ENCODE measurements at places on chromosomes 4 and X.
A peak's percentile ranks its signal among the peaks of the same experiment; 100 is the strongest.

DNA sequence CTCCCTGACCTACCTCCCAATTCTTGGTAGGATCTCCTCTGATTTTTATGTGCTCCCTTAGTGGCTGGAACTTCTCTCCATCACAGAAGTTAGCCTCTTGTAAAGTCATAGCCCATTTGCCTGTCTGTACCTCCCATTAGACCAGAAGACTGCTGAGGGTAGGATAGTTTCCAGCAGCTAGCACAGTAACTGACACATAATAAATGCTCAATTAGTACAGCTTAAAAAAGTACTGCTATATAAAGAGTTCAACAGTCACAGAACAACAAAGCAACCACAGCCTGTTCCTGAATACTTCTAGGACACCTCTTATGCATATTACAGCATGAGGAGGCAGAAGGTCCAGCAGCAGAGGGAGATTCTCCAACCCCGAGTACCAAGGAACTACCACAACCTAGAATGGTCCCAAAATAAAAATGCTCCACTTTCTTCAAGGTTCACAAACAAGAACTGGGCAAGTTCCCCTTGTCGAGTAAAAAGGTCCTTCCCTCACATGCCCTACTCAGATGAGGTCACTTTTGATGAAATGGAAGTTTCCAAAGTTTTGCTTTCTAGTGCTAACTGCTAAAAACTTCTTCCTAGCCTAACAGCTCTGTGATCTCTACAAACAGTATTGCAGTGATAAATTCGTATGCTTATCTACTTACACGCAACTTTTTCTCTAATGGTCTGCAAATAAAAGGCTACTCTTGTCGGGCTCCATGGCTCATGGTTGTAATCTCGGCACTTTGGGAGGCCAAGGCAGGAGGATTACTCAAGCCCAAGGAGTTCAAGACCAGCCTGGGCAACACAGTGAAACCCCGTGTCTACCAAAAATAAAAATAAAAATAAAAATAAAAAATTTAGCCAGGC, 12.8 kb downstream of the MECP2 start:
- DNase-seq = no peak

DNA sequence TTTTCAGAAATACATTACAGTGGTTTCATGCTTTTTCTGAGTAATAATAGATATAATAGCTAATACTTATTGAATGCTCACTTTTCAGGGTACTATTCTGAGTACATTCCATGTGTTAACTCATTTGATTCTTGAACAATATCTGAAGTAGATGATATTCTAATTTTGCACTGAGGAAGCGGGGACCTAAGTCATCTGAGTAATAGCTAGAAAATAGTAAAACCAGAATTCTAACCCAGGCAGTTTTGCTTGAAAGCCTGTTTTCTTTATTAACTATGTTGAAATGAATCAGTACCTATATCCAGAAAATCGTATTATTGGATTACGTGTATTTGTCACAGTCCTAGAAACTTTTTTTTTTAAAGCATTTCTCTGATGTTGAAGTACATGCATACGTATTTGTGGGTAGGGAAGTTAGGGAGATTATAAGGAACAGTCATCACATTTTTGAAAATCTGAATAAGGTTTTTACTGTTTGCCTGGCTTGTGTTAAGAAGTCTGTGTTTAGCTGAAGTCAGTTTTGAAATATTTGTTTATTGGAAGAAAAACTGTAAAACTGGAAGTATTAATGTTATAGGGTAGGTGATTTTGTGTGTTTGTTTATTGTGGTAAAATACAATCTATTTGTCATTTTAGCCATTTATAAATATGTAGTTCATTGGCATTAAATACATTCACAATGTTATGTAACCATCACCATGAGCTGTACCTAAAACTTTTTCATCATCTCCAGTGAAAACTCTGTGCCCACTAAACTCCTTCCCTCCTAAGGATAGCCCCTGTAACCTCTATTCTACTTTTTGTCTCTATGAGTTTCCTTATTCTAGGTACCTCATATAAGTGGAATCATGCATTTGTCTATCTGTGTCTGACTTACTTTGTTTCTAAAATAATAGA, 55.3 kb downstream of the FIP1L1 start:
- no peak for DNase-seq

DNA sequence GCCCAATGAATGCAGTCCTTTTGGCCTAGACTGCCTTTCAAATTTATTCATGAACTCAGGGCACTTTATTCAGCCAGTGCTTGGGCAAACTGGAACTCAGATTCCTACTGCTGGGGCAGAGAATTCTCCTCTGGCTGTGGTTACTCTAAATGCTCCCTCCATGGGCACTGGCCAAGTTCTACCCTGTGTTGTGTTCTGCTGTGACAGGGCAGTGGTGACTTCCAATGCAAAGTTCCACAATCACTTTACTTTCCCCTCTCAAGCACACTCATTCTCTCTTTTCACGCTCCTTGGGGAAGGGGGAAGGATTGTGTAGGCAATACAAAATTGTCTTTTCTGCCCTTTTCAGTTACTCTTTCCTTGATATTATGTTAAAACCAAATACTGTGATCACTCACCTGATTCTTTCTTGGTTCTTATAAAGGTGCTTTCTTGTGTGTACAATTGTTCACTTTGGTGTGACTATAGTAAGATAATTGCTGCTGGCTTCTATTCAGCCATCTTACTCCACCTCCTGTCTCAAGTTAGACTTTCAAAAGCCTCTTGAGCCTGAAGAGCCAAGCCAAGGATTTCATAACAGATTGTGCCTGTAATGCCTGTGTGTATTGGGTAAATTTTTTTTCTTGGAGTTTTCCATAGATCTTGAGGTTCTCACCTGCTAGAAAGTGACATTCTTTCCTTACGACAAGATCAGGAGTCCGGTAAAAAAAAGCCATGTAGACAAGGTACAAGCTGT, 1078.6 kb downstream of the FAM133A start:
- no peak for DNase-seq

DNA sequence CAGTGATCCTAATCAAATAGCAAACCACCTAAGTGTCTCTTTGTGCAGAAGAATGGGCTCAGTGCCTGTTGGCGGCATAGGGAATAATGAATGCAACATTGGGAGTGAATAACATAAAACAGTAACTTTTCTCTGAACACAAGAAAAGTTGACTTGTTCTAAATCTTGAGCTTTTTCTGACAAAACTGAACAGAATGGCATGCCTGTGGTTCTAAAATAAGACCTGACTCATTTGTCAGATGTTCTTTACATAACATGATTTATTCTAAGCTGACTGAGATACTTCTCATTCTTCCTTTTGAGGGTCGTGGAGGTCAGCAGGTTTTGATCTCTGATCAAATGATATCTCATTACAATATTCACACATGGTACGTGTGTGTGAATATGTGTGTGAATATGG, 165.4 kb upstream of the WDR1 start:
- no peak for DNase-seq

DNA sequence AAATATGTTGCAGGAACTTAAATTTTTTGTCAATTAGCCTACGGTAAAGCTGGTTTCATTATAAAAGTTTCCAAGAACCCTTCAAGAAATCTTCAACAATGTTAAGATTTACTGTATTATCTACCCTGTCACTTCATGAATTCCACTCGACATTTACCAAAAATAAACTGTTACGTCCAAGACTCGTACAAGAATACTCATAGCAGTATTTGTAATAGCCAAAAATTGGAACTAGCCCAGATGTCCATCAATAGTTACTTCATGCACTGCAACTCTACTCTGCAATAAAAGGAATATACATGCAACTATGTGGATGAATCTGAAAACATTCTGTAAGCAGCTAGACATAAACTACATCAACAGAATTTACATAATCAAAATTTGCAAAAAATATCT, 13.4 kb downstream of the RBMX start:
- DNase-seq = no peak

- DNase-seq = no peak
Measured at GRCh38 chr4:186689476-186689875, 34.2 kb downstream of the FAT1 start.

- DNase-seq = no peak
Measured at GRCh38 chrX:58051346-58051745, 141.1 kb upstream of the ZXDA start.

- no peak for DNase-seq
Measured at GRCh38 chr4:143986180-143986579, 33.0 kb downstream of the GYPB start.

DNA sequence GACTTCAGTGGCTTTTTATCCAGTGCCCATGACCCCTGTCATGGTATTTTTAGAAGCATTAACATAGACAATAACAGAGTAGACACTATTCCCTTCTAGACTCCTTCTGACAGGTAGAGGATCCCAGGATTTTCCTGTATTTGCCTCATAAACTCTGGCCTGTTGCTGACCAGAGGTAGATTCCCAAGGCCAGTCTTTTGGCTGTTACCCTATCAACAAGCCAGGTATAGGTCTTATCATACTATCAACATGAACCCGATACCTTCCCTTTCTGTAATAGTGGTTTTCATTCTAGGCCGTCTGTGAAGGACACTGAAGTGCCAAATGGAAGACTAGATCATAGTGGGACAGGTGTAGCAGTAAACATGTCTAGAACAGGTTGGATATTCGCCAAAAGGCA, 76.2 kb upstream of the CHRDL1 start:
- DNase-seq = no peak

DNA sequence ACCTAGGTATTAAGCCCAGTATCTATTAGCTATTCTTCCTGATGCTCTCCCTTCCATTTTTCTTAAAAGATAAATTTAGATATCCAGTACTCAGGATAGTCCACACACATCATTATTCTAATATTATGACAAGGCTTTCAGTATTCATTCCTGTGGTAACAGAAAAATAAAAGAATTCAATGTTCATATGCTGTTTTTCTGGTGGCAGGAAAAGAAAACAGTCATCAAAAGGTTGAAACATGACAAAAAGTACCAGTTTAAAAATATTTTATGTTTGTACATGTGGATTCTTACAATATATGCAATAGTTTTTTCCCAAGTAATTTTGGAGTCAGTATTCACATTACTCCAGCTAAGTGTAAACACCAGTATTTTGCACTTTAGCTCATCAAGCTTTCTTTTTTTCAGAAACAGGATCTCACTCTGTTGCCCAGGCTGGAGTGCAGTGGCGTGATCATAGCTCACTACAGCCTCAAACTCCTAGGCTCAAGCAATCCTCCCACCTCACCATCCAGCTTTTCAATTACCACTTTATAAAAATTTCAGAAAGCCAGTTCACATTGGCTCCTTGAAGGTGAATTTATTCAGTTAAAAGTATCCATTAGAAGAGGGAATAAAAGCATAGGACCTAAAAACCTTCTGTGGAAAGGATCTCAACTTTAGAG, 2.3 kb downstream of the APBB2 start:
- DNase-seq = no peak

- DNase-seq = peak; percentile 45
Measured at GRCh38 chr4:125750828-125751466, 436.2 kb downstream of the FAT4 start.

GRCh38 chr4:60201052-60201673, 999.0 kb upstream of the ADGRL3 start:
- peak; percentile 47 for DNase-seq

GRCh38 chrX:53056292-53056691, 7.7 kb downstream of the GPR173 start:
- DNase-seq = no peak

- DNase-seq = no peak
Measured at GRCh38 chr4:84796394-84796793, 170.1 kb downstream of the WDFY3 start.

DNA sequence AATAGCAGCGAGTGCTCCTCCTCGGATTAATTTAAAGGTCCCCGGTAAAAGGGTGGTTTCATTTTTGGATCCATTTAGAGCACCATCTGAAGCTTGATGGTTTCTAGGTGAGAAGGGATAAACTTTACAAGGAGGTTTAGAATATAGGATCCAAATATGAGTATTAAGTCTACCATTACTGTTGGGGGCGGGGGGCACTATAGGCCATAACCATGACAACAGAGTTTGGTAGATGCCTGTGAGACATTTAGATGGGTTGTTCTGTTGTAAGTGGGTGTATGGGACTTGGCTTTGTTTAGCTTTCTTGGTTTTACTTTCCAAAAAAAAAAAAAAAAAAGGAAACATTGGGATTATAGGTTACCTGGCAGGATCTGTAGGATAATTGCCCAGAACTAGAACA, 92.7 kb downstream of the TENT5D start:
- DNase-seq = no peak

- DNase-seq = no peak
Measured at GRCh38 chr4:37304612-37305011, 60.1 kb downstream of the NWD2 start.

GRCh38 chr4:22787753-22788375, 95.1 kb downstream of the GBA3 start:
- no peak for DNase-seq

DNA sequence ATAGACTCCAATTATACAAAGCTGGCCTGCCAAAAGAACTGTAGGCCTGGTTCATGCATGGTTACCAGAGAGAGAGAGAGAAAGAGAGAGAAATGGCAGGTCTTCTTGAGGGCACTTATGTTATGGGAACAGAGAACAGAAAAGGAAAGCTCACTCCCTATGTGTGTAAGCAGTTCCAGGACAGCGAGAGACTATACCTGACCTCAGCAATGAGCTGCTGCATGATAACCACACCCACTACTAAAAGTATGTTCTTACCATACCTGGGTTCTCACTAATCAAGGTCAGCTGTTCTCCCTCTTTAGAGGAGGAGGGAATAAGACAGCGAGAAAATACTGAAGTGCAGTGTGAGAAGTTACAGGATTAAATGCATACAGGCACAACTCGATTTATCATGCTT, 583.3 kb downstream of the GBA3 start:
- no peak for DNase-seq

GRCh38 chrX:106670631-106671030, 55.9 kb upstream of the RNF128 start:
- no peak for DNase-seq

GRCh38 chrX:153983321-153983801, 10.8 kb downstream of the TMEM187 start:
- DNase-seq = no peak

- no peak for DNase-seq
Measured at GRCh38 chrX:23752740-23753415, 9.8 kb upstream of the ACOT9 start.

- DNase-seq = no peak
Measured at GRCh38 chr4:6747294-6748051, 31.5 kb downstream of the BLOC1S4 start.

- no peak for DNase-seq
Measured at GRCh38 chr4:11698846-11699590, 270.3 kb upstream of the HS3ST1 start.

- DNase-seq = no peak
Measured at GRCh38 chrX:118508635-118509034, 13.0 kb downstream of the DOCK11 start.
